ENCODE measurements at places on chromosomes 16 and 17.

DNA sequence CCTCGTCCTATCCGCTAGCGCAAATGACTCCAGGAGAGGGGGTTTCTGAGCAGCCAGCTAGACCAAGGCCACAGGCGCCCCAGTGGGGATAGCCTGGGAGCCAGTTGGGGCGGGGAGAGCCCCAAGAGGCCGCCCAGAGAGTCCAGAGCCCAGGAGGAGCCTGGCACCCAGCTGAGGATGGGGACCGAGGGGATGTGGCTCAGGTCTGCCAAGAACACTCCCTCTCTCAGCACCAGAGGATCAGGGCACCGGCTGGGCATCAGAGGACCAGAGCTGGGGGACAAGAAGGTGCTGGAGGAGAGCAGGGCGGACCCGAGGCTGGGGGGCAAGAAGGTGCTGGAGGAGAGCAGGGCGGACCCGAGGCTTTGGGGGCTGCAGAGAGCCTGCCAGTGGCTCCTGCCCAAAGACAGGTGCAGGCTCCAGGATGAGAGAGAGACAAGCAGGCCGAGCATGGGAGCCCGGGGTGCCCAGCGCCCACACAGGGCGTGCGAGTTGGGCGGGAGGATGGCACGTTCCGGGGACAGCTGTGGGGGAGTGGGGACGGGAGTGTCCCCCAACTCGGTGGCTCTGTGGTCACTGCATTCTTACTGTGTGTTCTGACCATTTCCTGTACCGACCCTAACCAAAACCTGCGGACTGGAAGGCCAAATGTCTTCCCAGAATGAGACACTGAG is 39.4 kb downstream of the TIMM22 start:
- no peak for DNase-seq

GRCh38 chr17:16171613-16172012 is 43.7 kb downstream of the NCOR1 start:
- no peak for DNase-seq

DNA sequence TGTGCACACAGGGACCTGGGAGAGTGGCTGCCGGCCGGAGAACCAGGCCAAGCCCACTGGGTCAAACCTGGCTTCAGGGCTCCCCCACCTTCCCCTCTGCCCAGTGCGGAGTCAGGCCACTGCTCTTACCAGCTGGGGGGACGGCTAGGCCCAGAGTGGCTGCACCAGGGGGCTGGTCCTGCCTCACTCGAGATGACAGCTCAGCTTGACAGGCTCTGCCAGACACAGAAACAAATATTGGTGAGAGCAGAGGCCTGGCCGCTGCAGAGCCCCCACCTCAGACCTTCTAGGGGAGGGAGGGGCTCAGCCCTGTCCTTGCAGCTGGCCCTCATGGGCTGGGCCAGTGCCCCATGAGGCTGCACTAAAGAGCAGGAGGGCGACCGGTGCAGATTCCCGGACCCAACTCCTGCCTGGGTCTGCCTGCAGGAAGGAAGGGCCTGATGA is 4.5 kb downstream of the NUDT16L1 start:
- no peak for DNase-seq

DNA sequence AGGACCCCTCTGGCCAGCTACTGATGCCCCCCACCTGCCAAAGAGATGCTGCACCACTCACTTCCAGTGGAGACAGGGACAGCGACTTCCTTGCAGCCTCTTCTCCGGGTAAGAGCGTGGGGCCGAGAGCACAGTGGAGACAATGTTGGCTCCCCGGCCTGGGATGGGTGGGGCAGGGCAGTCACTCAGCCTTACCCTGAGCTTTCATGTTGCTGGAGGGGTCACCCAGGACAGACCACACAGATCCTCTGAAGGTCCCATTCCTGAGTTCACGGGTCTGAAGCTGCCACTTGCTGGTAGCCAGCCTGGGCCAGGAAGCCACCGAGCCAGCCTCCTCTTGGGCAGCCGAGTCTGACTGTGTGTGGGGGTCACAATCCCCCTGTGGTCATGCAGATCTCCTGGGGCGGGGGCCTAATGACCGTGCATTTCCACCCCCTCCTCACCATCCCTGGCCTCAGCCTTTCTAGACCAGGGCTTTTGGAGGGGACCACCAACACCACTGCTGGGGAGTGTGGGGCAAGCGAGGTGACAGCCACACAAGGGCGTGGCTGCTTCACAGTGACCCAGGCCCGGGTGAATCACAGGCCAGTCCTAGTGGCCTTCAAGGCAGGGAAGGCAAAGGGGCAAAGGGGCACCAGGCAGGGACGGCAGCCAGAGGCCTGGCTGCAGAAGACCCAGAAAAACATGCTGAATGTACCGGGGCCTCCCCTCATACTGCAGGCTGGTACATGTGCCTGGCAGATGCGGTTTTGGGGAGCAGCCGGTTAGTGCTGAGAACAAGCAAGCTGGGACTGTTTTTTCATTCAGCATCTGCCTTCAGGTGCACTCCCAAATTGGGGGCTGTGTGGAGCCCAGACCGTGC is 10.4 kb downstream of the TAF1C start:
- no peak for DNase-seq

- no peak for DNase-seq
Measured at GRCh38 chr16:53515259-53515658, 12.2 kb upstream of the AKTIP start.

Measured in urinary bladder (tissue), 4 donors.